Activated CD4-positive, alpha-beta T cell treated with anti-CD3 and anti-CD28 coated beads for 4 hours (primary cell): ENCODE measurements at places on chromosomes 2 and 18.

- DNase-seq, result no peak
Observed at GRCh38 chr18:67513280-67513679, 3.2 kb downstream of the DSEL start.

DNA sequence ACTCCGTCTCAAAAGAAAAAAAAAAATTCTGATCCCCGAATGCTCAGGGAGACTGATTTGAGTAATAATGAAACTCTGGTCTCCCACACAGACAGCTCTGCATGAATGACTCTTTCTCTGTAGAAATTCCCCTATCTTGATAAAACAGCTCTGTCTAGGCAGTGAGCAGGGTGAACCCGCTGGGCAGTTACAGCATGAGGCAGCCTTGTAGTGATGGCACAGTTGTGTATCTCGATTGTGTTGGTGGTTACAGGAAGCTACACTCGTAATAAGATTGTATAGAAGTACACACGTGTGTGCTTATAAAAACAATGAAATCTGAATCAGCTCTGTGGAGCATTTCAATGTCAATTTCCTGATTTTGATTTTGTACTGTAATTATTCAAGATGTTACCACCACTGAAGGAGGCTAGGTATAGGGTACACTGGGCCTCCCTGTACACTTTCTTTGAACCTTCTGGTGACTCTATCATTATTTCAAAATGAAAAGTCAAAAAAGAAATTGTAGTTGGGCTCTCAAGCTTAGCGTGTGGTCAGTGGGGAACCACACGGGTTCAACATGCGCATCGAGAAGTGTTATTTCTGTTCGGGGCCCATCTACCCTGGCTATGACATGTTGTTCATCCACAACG lies 34.9 kb upstream of the ATP8B1 start:
- peak; percentile 2 for DNase-seq

- no peak for DNase-seq
Observed at GRCh38 chr18:857986-858385, 45.9 kb upstream of the YES1 start.

DNA sequence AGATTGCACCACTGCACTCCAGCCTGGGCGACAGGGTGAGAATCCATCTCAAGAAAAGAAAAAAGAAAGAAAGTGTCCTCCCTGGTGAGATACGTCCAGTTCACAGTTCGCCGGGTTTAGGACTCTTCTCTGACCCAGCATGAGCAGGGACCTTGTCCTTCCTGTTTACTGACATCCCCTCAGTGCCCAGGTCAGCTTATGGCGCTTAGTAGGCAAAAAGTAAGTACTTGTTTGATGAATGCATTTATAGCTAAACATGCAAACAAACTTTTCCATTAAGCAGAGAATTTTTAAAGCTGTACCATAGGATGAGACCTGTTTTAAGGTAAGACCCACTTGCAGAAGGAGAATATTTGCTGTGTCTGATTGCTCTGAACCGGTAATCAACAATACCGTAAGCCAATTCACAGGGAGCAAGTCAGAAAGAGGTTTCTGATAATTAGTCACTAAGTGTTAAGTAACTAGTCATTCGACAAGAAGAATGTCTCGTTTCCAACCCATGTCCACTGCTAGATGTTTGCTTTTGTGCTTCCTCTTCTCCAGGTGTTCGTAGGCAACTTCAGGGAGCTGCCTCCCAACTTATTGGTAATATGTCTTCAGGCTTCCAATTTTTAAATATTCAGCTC lies 40.0 kb downstream of the MOGAT1 start:
- DNase-seq, result no peak

- no peak for DNase-seq
Observed at GRCh38 chr18:59096098-59096789, 43.4 kb upstream of the SEC11C start.

- DNase-seq, result no peak
Observed at GRCh38 chr18:23798824-23799223, 109.6 kb downstream of the LAMA3 start.

- DNase-seq, result no peak
Observed at GRCh38 chr2:81658227-81658626, 1353.7 kb upstream of the LRRTM1 start.

DNA sequence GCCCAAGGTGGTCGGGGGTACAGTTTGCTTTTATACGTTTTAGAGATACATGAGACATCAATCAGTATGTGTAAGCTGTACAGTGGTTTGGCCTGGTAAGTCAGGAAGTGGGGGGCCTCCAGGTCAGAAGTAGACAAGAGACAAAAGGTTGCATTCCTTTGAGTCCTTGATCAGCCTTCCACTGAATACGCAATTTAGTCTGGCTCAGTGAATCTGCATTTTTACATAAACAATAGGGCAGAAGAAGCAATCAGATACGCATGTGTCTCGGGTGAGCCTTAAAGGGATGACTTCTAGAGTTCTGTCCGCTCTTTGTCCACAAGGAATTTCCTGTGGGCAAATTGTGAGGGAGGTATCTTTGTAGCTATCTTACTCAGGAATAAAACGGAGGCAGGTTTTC lies 87.2 kb downstream of the SOWAHC start:
- no peak for DNase-seq
